ENCODE measurements at places on chromosomes 7 and 10.

- DNase-seq = no peak
Observed at GRCh38 chr7:17054206-17054605, 172.4 kb upstream of the AGR3 start.

- no peak for DNase-seq
Observed at GRCh38 chr10:34768972-34769330, 46.1 kb downstream of the PARD3 start.

- DNase-seq = peak; percentile 27
Observed at GRCh38 chr7:39465055-39465929, 100.9 kb upstream of the YAE1 start.

- no peak for DNase-seq
Observed at GRCh38 chr7:67698354-67698753, 701.7 kb downstream of the TYW1 start.

DNA sequence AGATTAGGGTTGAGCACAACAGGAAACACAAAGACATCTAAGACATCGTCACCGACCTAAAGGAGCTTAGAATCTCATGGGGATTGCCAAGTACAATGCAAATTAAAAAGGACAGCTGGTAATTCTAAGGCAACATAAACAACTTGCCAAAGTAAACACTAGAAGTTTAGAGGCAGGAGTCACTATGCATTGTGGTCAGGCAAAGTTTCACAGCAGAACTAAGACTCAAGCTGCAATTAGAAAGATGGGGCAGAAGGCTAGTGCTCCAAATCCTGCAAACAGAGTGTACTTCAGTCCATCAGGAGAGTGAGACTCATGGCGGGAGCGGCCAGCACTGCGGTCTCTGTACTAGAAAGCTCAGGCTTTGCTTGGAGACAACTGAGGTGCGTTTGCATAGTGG, 52.7 kb downstream of the HIPK2 start:
- no peak for DNase-seq

DNA sequence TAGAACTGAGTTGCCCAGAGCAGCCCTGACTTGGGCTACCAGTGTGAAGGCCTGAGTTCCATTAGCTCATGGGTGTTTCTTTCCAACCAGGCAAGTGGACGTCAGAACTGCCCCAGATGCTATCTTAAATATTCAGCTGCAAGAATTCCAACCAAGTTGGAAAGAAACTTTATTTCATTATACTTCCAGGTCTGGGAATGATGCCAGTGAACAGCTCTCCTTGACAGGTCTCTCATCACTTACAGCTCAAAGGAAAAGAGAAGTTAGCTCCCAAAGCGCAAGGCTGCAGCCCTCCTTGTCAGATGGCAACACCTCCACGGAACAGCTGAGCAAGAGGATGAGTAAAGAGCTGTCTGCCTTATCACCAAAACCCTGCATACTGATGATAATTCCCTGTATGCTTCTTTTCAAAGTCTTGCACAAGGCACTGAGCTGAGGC, 255.5 kb upstream of the AOAH start:
- no peak for DNase-seq

- peak; percentile 30 for DNase-seq
Observed at GRCh38 chr7:727104-727805, at the start of gene PRKAR1B. PRKAR1B (minus strand) TSS chr7:727281; CDS start chr7:711505, 15,776 bp downstream.

GRCh38 chr7:112892263-112892662, 102.1 kb upstream of the TMEM168 start:
- no peak for DNase-seq

- DNase-seq = no peak
Observed at GRCh38 chr7:103117465-103117864, 31.4 kb downstream of the NAPEPLD start.

DNA sequence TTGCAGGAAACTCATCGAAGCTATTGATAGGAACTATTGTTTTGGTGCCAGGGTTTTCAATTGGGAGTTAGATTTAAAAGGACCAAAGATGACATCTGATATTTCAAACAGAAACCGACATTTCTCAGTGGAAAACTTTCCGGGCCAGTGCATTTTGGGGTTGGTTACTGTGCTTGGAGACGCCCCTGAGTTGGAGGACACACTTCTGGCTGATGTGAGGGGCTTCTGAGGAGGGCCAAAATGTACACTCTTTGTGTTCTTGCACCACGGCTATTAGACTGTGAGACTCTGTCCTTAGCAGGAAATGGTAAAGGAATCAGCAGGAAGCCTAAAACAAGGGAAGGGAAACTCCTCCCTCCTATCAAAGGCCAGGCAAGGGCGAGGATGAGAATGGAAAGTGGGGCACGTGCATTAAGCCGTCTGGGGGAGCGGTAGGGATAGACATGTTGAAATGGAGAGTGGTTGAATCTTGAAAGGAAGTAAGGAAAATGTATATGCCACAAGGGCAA, 1.8 kb upstream of the SRGN start:
- DNase-seq = no peak

DNA sequence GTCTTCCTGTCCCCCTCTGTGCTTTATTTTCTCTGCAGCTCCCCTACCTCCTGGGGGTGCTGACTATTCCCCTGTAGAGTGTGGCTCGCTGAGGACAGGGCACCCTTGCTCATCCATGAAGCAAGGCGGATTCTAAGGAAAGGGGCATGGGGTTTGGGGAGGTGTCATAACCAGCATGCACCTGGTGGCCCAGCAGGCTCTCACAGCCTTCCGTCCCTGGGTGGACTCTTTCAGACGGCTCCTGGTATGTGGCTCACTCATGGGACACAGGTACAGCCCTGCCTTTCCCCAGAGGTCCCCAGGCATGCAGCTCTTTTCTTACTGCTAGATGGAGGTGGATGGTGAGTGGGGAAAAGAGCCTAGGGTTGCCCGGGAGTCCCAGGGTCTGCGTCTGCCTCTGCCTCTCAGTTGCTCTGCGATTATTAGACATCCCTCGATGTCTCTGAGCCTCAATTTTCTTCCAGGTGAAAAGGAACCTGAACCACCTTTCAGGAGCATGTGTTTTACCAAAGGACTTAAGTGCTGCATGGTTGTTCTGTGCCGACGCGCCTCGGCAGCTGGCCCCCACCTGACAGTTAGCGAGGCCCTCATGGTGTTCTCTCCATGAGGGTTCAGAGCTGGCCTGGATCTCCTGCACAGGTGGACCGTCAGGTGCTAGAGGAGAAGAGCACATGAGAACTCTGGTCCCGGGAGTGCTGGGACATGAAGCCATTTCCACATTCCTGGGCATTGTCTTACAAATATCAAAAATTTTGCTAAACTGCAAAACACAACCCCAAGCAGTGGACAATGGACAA, 172.5 kb upstream of the SHH start:
- no peak for DNase-seq

- no peak for DNase-seq
Observed at GRCh38 chr7:40276061-40276460, 141.3 kb downstream of the SUGCT start.

DNA sequence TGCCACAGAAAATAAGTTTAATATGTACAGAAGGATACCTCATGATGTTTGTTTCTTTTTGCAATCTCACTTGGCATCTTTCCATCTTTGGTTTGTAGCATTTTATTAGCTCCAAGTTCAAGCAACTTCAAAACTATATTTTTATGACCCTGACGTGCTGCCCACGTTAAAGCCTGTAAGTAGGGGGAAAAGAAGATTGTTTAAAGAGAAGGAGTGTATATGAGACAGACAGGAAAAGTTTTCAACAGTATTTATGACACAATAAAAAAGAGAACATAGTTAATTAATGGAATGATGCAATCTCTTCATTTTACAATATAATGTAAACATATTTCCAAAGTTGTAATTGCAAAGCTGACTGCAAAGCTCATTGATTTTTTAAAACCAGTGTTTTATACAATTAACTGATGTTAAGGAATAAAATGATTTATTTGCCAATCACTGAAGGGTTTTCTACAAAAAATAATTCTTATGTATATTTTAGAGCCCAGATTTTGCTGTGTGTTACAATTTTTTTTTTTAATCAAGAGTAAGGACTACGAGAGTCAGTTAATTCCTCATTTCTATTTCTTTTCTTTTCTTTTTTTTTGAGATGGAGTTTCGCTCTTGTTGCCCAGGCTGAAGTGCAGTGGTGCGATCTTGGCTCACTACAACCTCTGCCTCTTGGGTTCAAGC, 42.5 kb downstream of the ASZ1 start:
- no peak for DNase-seq

DNA sequence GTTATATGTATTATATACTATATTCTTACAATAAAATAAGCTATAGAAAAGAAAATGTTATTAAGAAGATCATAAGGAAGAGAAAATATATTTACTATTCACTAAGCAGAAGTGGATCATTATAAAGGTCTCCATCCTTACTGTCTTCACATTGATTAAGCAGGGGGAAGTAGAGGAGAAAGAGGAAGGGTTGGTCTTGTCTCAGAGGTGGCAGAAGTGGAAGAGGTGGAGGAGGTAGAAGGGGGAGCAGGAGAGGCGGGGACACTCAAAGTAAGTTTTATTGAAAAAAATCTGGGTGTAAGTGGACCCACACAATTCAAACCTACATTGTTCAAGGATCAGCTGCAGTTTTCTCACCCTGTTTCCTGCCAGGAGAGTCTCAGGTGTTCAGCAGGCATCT, 28.9 kb upstream of the ERCC6 start:
- DNase-seq = no peak

DNA sequence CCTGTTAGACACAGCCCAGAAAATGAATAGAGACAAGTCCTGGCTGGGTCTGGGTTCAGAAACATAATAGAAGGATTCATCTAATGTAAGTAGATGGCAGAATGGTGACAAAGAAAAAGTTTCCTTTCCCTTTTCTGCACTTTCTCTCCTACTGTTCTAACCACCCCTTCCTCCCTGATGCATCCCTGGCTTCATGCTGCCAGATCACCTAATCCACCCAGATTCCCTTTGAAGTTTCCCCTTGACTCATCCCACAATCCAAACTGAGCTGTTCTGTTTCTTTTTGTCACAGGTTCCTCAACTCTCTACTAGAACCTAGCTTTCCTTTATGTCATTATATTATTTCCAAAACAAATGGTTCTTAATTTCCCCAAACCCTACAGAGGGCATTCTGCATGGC, 1.1 kb upstream of the MACC1 start:
- DNase-seq = no peak

- DNase-seq = no peak
Observed at GRCh38 chr7:38217672-38218071, 39.6 kb downstream of the STARD3NL start.

- DNase-seq = no peak
Observed at GRCh38 chr10:57247271-57247670, 886.2 kb upstream of the ZWINT start.

DNA sequence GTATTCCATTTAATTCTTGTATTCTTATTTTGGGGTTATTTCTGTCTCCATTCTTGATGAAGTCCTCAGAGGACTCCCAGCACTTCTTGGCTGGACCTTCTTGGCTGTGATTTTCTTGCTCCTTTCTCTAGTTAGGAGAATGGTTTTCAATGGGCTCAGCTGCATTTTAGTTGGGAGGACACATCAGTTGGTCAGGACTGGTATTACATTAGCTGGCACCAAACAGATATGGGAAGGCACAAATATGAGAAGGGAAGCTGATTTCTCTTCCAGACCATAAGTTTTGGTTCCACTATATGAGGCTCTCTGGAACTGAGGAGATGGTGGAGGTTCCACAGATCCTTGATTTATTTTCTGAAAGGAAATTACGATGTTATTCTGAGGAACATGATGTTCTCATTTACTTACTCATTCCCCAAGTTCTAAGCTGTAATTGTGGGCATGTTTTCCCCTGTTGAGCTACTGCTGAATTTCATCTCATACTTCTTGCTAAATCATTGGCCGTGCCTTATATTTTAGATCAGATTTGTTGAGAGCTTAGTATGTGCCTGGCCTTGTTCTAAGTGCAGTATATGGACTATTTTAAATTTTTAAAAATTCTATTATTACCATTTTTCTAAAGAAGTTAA, 261.0 kb downstream of the THSD7A start:
- DNase-seq = no peak

DNA sequence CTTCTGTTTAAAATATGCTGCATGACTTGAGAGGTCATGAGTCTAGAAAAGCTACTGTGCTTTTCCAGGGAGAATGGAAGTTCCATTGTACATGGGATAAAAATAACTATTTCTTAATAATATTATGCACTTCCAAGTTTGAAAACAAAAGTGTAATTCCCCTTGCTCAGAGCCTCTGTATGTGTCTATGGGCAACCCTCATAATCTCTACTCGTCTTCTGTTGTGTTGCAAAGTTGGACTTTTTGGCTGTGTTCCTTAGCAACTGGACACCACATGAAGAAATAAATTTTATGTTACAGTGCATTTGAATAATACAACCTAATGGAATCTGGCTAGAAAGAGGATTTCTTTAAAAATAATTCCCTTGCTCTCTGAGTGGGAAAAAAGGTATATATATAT, 242.6 kb downstream of the TWIST1 start:
- DNase-seq = no peak

DNA sequence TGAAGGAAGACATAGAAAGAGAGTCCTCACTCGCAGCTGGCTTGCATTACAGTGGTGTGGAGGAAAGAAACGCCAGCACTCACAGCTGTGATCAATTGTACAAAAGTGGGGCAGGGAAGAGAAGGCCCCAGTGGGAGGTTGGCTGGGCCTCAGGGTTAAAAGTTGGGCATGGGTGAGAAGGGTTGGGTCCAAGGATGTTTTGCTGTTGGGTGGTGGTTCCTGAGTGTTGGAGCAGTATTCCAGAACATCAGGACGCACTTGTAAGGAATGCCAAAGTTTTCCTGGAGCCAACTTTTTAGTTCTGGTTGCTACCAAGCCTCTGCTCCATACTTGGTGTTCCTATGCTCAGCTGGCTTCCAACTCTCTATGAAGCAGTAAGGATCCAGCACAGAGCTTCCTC, 55.4 kb upstream of the MKRN1 start:
- no peak for DNase-seq

DNA sequence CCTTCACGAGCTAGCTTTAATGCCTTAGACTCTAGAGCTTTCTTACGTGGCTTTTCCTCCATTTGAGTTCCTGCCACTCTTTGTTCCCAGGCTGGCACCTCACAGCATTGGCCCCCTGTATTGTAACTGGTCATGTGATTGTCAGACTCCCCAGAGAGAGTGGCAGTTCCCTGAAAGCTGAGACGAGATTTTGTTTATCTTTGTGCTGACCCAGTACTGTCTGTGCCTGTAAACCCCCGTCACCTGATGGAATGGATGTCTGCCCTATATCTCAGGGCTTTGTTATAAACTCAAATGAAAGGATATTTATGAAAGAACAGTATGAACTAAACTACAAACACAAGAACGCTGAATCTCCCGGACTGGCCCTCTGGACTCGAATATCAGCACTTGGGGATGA, 13.0 kb downstream of the NOBOX start:
- DNase-seq = no peak

- no peak for DNase-seq
Observed at GRCh38 chr10:1230138-1230537, 174.0 kb downstream of the WDR37 start.

DNA sequence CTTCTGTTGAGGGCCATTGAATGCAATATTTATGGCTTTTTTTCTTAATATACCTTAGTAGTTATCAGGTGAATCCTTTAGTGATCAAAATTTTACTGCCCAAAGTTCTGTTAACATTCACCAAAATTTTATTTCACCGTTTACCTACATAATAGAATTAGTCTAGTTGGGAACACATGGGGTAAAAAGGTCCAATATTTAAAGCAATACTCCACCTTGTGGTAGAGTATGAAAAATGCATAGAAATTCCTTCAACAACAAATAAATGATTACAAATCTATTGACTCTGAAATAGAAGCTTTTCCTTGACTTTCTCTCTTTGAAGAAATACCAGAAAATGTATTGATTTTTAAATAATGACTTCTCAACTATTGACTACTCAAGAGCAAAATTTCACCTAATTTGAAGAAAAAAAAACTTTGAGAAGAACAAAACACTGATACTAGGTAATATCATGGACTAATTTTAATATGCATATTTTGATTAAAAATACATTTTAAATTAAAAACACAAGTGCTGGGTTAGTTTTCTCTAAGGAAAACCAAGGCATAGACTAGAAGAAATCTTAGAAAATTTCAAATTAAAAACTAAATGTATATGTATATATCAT, 43.3 kb downstream of the POLR1F start:
- peak; percentile 11 for DNase-seq
